ENCODE measurements at places on chromosomes 16 and 17.
A peak's percentile ranks its signal among the peaks of the same experiment; 100 is the strongest.

DNA sequence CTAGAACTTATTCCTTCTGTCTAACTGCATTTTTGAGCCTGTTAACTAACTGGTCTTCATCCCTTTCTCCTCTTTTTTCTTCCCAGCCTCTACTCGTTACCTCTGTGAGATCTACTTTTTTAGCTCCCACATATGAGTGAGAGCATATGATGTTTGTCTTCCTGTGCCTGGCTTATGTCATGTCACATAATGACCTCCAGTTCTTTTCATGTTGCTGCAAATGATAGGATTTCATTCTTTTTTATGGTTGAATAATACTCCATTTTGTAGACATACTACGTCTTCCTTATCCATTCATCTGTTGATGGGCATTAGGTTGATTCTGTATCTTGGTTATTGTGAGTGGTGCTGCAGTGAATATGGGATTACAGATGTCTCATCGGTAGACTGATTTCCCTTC is 184.7 kb downstream of the PRKCA start:
- DNase-seq: no peak

DNA sequence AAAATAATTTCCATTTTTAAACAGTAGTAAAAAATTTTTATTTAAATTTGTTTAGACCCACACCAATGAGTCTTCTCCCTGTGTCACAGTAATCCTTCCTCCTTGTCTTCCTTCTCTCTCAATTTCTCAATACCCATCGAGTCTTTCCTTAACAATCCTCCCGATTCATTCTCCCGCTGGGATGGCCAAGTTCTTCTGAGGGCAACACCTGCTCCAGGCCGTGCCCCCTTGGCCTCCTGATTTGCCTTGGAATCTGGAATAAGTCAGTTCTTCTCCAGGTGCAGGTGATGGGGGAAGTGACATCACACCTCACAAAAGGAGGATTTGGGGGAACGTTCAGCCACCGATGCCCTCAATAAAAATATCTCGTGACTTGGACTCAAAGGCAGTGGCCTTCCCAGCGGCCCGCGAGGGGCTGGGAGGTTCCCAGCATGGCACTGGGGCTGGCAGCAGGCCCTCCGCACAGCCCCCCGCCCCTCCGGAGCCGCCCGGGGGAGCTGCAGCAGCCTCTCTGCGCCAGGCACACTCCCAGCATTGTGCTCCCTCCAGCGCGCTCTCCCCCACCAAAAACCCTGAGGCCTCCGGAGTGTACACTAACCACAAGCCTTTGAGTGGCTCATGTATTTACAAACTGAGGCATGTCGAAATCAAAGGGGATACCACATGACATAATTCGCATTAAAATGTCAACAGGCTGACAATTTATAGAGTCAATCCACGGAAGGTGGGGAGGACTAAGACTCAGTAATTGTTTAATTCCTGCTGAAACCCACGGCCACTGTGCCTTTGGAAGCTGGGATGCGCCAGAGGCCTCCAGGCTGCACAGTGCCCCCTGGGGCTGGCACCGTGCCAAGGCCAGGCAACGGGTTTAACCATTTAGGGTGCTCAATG is 120.5 kb downstream of the ZFHX3 start:
- DNase-seq: peak; percentile 85

- DNase-seq: no peak
Measured at GRCh38 chr17:35705230-35705629, 26.2 kb upstream of the RASL10B start.

DNA sequence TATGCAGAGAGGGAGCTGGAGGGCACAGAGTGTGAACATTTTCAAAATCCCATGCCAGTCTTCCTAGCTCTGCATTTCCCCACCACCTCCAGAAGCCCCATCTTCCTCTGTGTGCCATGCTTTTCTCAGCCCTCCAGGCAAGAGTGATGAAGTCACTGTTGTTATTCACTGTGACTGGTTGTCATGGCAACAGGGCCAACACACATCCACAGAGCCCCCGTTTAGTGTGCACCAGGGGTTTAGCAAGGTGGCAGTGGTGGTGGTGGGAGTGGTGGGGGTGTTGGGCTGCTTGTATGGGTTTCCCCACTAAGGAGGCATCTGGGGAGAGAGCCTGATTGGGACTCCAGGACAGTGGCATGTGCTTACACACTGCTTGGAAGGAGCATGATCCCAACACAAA is 309.9 kb upstream of the ASIC2 start:
- no peak for DNase-seq

GRCh38 chr17:17350491-17351355 is 47.5 kb downstream of the NT5M start:
- DNase-seq: no peak

DNA sequence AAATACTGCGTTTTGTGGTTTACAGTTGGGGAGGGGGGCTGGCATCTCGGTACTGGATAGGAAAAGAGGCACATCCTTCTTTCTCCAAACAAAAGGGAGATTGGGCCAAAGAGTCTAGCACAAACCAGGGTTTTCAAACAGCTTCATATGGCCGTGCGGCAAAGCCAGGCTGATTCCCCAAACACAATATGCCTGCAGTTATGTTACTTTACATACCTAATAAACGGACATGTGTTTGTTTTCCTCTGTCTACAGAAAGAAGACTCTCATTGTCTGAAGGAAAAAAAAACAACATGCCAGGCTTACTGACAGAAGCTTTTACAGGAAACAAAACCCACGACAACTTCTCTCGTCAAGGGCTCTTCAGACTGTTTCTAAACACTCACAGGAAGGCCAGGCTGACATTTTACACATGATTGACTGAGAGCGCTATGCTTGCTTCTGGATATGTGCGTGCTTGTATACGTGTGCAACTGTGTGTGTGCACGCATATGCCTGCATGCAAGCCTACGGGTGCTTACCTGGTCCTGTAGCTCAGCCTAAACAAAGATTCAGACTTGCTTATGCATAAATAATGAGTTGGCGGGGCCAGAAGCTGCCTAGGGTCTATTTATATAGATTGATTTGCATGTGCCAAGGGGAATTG is 461.0 kb upstream of the C16orf82 start:
- no peak for DNase-seq

- DNase-seq: peak; percentile 83
Measured at GRCh38 chr17:50055426-50056216, at the start of gene ITGA3. ITGA3 (plus strand) TSS chr17:50056110; CDS start chr17:50056440, 330 bp downstream.

DNA sequence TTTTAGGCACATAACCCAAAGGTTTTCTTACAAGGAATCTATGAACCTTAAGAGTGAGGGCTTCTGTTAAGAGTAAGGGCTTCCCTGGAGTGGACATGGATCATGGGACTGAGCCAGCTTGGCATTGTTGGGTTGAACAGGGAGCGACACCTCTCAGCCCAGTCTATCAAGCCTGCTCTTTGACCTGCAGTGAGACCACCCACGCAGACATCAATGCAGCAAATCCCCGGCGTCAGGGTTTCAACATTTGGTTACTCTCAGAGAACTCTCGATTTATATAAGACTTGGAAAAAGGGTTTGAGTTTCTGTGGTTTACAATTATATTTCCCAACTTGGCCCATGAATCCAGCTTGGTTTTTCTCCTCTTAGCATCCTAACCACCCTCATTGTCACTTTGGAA is 299.9 kb downstream of the WWOX start:
- no peak for DNase-seq

- no peak for DNase-seq
Measured at GRCh38 chr16:1997494-1998359, 8.0 kb downstream of the SYNGR3 start.

- no peak for DNase-seq
Measured at GRCh38 chr16:50532576-50532975, 15.6 kb upstream of the NKD1 start.

GRCh38 chr17:31527606-31528005 is 136.1 kb downstream of the RAB11FIP4 start:
- DNase-seq: no peak

DNA sequence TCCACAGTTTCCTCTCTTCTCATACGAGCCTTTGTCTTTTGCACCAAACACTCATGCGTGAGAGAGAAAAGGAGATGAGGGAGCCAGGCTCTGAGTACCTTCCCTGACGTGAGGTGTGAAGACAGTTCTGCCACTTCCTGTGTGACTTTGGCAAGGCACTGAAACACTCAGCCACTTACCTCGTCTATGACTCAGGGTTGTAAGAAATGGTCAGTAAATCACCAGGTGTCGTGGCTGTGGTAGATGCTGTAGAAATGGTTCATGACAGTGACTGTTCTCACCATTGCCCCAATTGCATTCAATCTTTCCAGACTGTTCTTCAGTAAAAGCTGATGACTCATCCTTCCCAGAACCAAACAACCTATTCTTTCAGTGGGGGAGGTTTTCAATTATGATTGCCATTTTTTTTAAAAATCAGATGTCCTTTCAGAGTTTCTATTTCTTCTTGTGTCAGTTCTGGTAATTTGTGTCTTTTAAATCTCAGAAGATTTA is 49.2 kb upstream of the CBFA2T3 start:
- no peak for DNase-seq

DNA sequence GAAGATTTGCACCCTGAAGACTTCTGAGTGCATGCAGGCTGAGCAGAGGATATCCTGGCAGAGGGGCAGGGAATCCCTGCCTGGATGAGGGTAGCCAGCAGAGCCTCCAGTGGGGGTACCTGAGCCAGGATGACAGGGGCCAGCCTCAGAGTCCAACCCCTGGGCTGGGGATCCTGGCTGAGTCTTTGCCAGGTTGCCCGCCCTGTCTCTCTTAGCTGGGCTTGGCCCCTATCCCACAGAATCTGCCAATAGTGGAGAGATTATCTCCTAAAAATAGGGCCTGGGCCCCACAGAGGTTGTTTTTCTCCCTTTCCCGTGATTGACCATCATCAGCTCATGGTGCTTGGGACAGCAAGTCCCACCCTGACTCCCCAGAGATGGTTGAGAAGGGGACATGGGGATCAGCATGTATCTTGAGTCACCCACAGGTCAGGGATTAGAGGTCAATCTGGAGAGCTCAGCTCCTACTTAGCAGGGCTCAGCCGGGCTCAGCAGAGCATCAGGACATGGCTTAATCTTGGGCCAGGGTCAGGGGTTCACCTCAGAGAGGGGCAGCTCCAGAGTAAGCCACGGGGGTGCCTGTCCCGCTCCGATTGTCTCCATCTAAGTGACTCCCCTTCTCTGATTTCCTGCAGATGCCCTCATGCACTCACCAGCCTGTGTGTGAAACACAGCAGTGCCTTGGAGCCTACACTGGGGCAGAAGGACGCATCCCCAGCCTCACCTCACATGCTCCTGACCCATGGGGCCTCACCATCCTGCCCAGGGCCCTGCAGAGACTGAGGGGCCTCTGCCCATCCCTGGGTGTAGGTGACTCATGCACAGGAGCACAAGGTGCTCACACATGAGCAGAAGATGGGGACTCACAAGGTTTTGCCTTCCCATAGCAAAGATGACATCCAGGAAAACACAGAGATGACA is 11.5 kb downstream of the CDH16 start:
- no peak for DNase-seq

DNA sequence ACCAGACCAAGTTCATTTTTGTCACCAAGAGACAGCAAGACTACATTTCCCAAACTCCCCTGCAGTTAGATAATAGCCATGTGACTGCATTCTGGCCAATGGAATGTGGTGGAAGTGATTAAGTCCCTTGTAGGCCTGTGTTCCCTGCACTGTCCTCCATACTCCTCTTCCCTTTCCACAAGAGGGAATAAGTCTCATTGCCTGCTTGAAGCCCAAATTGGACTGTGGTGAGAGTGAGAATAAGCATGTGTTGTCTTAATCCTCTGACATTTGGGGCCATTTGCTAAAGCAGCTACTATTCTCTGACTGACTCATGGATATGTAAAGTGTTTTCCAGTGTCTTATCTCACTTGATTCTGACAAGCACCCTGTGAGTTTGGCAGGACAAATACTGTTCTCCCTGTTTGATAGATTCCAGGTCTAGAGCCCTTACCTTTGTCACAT is 20.7 kb downstream of the PIK3R6 start:
- no peak for DNase-seq

DNA sequence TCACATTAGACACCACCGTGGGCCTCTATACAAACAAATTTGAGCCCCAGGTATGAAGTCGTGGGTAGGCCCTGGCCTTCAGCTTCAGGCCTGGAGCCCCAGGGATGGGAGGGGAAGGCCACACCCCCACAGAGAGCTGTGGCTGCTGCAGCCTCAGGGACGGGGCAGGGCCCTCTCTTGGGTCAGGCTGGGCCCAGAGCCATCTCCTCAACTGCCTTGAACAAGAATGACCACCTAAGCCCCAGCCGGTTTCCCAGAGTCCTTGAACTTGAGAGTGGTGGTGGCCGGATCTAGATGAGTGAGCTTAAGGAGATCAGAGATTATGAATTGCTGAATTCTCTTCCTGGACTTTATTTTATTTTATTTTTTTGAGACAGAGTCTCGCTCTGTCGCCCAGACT is 18.6 kb downstream of the SCNN1B start:
- no peak for DNase-seq

GRCh38 chr17:46774108-46774737 is 44.3 kb downstream of the WNT3 start:
- DNase-seq: no peak

- no peak for DNase-seq
Measured at GRCh38 chr16:27450196-27450549, 48.2 kb downstream of the IL21R start.

DNA sequence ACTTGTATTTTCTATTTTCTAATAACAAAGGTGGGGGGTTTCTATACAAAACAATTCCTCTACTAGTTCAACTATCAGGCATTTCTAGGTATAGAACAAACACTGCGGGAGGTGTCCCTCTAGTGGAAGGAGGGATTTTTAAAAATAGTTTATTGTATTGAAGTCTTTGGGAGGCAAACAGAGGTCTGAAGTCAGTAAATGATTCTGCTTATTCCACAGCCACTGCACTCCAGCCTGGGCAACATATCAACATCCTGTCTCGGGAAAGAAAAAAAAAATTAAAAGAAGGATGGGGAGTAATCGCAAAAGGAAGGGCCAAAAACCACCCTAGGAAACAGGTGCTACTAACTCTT is 648 bp upstream of the ERCC4 start:
- peak; percentile 57 for DNase-seq

DNA sequence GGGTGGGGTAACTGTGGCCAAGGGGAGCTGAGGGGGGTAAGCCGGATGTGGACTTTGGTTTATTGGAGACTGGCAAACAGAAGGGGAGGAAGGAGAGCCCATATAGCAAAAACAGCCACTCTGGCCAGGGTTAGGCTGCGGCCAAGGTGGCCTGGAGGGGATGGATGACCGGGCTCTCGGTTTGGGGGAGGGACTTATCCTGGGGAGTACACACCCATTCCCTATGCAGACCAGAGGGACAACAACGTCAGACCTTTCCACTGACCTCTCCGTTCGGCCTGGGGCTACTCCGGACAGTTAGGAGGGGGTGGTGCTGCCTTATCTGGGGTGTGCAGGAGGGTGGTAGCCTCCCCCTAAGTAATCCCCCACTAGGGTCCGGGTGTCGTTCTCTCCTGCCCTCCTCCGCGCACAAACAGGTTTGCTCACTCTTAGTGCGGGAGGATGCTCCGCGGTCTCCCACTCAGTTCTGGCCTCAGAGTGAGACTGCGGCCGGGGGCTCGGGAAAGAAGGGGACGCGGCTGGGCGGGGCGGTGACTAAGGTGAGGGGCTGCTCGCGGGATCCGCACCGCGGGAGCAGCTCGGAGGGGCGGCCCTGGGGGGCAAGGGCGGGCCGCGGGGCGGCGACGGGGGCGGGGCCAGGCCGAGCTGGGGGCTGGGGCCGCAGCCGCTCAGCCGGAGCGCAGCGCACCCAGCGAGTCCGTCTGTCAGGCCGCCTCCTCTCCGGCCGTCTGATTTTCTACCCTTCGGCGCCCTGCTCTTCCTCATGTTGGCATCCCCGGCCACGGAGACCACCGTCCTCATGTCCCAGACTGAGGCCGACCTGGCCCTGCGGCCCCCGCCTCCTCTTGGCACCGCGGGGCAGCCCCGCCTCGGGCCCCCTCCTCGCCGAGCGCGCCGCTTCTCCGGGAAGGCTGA is at the start of gene WNK4:
TSS of gene WNK4 (plus strand) at position 675 of the 915 bp plus-strand sequence. CDS start at position 764, 89 bp downstream.
- no peak for DNase-seq

- no peak for DNase-seq
Measured at GRCh38 chr17:12053552-12053951, 32.9 kb downstream of the MAP2K4 start.

GRCh38 chr17:65453204-65453931 is 108.1 kb downstream of the AXIN2 start:
- DNase-seq: no peak

Measured in NCI-H2081 (cell line).